Stimulated activated naive CD4-positive, alpha-beta T cell treated with Interleukin-2 at 50 U/mL for 16 hours (primary cell): ENCODE measurements at places on chromosomes 3 and 15.
A peak's percentile ranks its signal among the peaks of the same experiment; 100 is the strongest.

- DNase-seq: no peak
Measured at GRCh38 chr3:59865351-59865750, 815.5 kb upstream of the CFAP20DC start.

DNA sequence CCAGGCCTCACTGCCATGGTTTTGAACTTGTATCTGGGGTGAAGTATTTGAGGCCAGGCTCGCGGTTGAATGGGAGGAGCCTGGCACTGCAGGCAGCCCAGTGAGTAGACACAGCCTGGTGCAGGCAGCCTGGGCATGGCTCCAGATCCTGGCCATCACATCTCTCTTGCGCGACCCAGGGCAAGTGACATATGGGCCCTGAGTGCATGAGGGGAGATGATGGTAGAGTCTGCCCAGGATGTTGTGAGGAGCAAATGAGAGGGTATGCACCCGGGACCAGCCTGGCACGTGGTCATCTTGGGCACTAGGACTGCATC is 103.5 kb downstream of the TBC1D2B start:
- no peak for DNase-seq

- DNase-seq: no peak
Measured at GRCh38 chr3:184349563-184350470, 11.6 kb downstream of the CLCN2 start.

GRCh38 chr3:55687526-55687925 is 200.4 kb upstream of the WNT5A start:
- no peak for DNase-seq

DNA sequence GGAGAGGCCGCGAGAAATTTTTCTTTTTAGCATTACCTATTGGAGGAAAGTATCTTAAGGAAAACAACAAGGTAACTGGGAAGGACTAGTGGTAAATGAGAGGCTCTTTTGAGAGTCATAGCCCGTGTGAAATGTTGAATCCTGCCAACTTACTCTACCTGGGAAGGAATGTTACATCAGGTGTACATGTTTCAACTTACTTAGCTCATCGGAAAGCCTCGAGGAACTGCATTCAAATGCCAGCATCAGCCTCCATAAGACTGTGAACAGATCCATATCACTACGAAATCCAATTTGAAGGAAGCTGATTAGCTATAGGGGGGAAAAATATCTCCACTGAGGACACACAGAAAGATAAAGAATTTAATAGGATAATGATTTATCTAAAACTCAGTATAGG is 72.3 kb upstream of the PDZRN3 start:
- DNase-seq: no peak

DNA sequence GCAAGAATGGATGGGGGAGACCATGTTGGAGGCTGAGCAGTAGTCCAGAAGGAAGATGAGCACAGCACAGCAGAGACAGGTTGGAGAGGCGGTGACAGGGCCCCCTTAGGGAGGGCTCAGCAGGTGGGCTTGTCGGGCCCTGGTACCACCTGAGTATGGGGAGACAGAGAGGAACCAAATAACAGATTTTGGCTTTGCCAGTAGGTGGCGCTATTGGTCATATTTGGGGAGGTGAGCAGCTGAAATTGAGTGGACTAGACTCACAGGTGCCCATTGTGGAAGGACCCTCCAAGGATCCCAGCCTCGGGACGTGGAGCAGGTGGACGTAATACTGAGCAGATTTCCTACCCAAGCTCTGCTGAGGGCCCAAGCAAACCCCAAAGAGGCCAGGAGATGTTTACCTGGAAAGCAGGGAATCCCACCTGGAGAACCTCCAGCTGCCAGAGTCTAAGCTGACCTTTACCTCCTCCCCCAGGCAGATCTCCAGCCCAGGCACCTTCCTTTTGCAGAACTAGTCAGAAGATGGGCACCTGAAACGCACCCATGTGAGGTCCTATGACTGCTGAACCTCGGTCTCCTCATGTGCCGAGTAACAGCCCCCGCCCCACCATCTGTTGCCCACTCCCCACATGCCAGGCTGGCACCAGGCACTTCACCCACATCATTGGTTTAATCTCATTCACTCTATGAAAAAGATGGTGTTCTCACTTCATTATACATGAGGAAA is 24.6 kb upstream of the CORO2B start:
- peak; percentile 48 for DNase-seq

GRCh38 chr3:160928183-160928726 is 172.2 kb downstream of the PPM1L start:
- no peak for DNase-seq

- no peak for DNase-seq
Measured at GRCh38 chr3:10561946-10562560, 56.7 kb upstream of the ATP2B2 start.

DNA sequence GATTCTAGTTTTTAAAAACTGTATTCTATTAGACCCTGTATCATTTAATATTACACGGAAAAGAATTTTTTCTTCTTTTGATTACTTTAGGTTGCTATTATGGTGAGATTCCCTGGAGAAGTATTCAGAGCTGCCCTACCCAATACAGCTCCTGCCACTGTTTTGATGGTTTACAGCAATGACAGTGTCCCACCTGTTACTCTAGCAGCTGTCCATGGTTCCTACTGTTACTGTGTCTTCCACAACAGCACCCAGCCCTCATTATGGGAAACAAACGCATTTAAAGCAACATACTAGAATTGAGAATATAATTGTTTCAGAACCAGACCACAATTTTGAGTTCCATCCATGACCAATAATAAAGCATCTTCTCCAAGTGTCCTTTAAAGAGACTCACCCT is 450.7 kb downstream of the SHQ1 start:
- DNase-seq: no peak

- DNase-seq: no peak
Measured at GRCh38 chr3:113064183-113064582, 73.4 kb downstream of the GTPBP8 start.

- no peak for DNase-seq
Measured at GRCh38 chr15:36964626-36965025, 135.7 kb downstream of the MEIS2 start.

GRCh38 chr3:134799393-134799792 is 4.3 kb downstream of the EPHB1 start:
- no peak for DNase-seq

DNA sequence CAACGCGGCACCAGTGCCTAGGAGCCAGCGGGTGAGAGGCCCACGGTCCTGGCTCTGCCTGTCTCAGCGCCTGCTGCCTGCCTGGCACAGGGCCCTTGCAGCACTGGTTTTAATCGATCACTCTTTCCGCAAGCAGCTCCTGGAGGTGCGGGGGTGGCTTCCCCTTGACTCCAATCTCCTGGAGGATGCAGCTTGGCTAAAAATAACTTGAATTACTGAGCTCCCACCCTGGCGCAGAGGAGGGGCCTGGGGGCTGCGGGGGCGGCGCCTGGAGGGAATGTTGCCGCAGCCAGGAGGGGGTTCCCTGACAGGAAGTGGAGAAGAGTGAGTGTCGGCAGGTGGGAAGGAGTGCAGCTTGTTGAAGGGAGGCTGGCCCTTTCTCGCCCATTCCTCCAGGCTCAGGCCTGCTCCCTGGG is 9.9 kb upstream of the RPL29 start:
- DNase-seq: no peak
